ENCODE measurements at places on chromosomes 6 and 20.

- no peak for DNase-seq
These were observed 41.3 kb downstream of the CDYL start for GRCh38 chr6:4817551-4817950.

GRCh38 chr6:50821441-50822077 is 2.9 kb downstream of the TFAP2B start:
- no peak for DNase-seq

DNA sequence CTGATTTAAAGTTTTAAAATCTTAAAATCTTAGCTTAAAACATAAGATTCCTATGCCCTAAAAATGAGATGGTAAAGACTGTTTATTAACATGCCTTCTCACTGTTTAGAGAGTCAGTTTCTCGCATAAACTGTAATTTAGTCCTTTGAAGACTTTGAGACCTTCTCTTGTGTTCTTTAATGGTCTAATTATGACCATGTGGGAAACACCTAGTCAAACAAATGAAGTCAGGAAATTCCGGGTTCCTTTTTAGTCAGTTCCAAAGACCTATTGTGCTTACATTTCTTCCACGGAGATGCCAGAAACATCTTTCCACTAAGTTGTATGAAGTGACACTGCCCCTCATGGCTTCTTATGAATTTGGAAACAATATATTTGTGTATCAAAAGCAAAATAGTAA is 64.2 kb upstream of the KIF25 start:
- DNase-seq = no peak

GRCh38 chr6:26470643-26471042 is 12.9 kb downstream of the BTN2A1 start:
- DNase-seq = no peak

- no peak for DNase-seq
These were observed 417.3 kb upstream of the MARCKS start for GRCh38 chr6:113439866-113440265.

GRCh38 chr6:7532821-7533220 is 8.7 kb upstream of the DSP start:
- DNase-seq = no peak

DNA sequence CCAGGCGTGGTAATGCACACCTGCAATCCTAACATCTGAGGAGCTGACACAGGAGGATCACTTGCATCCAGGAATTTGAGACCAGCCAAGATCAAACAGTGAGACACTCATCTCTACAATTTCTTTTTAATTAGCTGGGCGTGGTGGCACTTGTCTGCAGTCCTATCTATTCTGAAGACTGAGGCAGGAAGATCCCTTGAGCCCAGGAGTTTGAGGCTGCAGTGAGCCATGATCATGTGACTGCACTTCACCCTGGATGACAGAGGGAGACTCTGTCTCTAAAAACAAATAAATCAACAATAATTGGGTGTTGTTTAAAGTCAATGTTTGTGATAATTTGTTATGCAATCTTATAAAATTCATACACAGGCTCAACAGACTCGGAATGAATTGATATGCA is 18.0 kb upstream of the HLA-A start:
- no peak for DNase-seq

DNA sequence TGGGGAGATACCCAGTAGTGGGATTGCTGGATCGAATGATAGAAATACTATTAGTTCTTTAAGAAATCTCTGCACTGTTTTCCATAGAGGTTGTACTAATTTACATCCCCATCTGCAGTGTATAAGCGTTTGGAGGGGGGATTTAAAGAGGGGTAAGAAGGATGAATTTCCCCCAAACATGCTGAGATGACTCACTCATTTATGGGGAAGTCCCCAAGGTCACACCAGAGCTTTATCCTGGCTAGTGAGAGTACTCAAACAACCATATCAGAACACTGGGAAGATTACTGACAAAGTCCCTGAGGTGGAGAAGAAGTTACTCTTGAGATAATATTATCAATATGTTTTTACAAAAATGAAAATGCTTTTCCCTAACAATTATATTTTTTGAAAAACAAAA is 44.0 kb downstream of the ROS1 start:
- DNase-seq = no peak
